ENCODE measurements at places on chromosomes 1 and 21.
A peak's percentile ranks its signal among the peaks of the same experiment; 100 is the strongest.

GRCh38 chr1:214324896-214325800, 44.2 kb downstream of the SMYD2 start:
- DNase-seq = no peak

DNA sequence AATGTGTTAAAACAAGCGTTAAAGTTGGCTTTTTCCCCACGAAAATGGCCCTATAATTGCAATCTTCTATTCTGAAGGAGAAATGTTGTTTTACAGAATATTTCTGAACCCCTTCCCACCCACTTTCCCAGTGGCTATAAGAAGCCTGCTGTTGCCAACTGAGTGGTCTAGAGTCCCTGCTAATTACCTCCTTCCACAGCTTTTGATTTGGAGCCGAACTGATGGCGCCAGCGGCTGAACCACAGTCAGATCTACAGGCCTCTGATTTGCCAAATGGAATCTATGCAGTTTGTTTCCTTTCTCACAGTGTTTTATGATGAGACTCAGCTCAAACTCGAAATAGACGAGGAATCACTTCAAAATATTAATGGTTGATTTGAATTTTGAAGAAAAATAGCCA, 76.0 kb upstream of the C1orf105 start:
- no peak for DNase-seq

DNA sequence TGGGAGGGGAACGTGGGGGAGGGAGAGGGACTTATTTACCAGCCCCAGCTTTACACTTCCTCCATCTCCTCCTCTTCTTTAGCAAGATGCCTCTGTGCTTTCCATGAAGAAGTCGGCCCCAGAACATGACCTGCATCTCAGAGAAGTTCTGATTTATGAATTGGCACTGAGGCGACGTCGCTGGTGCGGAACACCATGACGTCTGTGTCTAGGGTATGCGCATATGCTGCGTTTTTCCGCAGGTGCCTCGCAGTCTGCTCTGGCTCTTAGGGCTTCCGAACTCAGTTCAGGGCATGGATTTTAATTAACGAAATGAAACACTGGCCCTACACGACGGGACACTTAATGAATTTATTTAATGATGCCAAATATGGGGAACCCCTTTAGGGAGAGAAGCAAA, 510.3 kb downstream of the SMYD3 start:
- no peak for DNase-seq

GRCh38 chr1:27388337-27389005, 4.0 kb upstream of the GPR3 start:
- peak; percentile 82 for DNase-seq

DNA sequence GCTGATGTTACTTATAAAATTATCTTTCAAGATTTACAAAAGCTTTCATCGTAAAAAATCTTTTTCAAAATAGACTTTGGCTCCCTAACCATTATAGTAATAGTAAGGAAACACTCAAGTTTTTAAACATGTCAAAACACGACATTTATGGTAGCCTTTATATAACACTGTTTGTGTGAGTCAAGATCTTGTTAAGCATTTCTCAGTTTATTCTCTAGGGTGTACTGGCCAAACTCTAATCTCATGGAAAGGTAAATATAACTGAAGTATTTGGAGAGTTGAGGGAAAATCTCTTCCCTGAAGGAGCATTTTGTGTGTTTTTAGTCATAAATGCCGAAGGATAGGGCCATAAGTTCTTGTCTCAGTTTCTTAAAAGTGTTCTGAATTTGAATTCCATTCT, 790.9 kb upstream of the NCAM2 start:
- DNase-seq = no peak

GRCh38 chr21:31505975-31506374, 153.5 kb upstream of the SOD1 start:
- peak; percentile 71 for DNase-seq

DNA sequence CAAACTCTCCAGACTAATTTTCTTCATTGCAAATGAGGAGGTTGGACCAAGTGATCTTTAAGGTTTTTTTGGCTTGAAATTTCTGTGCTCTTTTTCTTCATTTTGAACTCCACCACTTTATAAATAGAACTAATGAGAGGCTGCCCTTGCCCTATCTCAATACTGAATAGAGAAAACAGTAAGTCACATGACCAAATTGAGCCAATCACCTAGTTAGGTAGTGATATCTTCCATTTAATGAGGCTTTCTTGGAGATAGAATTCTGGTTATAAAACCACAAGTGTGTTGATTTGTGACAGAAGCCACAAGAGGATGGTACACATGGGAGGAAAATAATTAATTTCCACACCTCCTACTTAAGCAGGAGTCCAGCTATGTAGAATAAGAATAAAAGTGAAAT, 263.4 kb upstream of the SNX7 start:
- no peak for DNase-seq

DNA sequence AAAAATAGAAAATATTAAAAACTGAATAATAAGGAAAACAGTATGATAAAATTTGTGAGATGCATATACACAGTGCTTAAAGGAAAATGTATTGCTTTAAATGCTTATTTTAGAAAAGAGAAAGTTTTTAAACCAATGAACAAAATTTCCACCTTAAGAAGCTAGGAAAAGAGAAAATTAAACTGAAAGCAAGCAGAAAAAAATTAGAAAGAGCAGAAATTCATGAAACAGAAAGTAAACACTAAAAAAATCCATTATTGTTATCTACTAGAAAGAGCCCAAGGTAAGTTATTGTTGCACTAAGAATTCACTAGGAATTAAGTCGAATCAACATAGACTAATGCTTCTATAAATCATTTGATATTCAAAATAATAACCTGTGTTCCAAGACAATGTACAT, 67.7 kb downstream of the PIK3R3 start:
- no peak for DNase-seq

DNA sequence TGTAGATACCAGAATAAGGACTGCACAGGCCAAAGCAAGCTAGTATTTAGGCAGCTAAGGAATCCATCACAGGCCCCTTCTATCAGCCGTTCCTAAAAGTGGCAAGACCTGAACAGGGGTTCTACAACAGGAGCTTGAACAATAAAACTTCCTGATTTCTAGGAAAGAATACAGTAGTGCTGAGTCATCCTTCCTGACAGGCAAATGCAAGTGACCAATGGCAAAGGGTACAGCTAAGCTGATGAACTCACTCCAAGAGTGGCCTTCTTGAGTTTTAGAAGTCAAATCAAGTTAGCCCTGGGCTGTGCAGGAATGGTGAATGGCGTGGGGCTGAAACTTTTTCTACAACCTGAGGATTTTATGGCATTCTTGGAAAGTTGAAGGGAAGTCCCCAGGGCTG, 112.9 kb downstream of the GREM2 start:
- no peak for DNase-seq

DNA sequence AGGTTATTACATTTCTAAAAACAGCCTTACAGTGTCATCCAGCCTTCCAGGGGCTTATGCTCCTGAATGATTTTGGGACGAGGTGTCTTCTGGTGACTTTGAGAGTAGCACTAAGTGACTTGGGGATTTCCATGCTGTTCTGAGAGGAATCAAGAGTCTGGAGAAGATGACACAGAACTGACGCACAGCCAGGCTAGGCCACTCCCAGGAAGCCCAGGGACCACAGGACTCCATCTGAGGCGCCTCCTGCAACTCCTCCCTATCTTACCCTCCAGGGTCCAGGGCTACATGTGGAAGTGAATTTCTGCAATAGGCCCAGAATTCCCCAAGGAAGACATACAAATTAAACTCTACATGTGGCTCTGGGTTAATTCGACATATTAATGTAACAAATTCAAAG, 92.5 kb downstream of the SLC25A24 start:
- no peak for DNase-seq

GRCh38 chr1:113326976-113327375, 63.3 kb upstream of the MAGI3 start:
- no peak for DNase-seq

DNA sequence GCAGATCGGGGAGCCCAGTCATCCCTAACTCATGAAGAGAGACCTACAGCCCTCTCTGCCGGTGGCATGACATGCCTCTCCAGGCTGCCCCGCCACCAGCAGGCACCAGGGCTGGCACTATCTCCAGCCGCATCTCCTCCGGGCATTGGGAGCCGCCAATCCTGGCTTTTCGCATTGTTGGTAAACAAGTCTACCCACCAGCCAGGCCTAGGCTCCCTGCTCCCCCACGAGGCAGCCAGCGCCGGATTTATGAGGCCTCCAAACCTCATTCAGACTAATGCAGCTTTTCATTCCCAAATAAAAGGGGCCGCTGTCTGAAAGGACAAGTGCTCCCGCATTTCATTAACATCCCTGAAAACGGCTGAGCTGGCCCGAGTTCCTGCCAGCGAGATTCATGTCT, 3.4 kb upstream of the GRIK3 start:
- DNase-seq = peak; percentile 76
